Activated CD8-positive, alpha-beta memory T cell treated with anti-CD3 and anti-CD28 coated beads, Interleukin-2, amount 10 ng/mL, durations not matched to agents 7 days and 5 days (primary cell): ENCODE measurements at places on chromosomes 12 and 14. TPM values are rescaled to one million over a fixed set of nuclear protein-coding genes. Genes with fewer than 3 reads are reported as not detected.

The GZMH gene
- total RNA-seq, result 80.0 TPM

The INSM2 gene
- not detected for total RNA-seq

The BDKRB1 gene
- total RNA-seq, result not detected

The PPP4R4 gene
- total RNA-seq, result 0.68 TPM

The CLEC4D gene
- total RNA-seq, result not detected

The RNASE4 gene
- total RNA-seq, result 2.1 TPM

The SPX gene
- 0.40 TPM for total RNA-seq

The CD27 gene
- total RNA-seq, result 44.9 TPM

DNA sequence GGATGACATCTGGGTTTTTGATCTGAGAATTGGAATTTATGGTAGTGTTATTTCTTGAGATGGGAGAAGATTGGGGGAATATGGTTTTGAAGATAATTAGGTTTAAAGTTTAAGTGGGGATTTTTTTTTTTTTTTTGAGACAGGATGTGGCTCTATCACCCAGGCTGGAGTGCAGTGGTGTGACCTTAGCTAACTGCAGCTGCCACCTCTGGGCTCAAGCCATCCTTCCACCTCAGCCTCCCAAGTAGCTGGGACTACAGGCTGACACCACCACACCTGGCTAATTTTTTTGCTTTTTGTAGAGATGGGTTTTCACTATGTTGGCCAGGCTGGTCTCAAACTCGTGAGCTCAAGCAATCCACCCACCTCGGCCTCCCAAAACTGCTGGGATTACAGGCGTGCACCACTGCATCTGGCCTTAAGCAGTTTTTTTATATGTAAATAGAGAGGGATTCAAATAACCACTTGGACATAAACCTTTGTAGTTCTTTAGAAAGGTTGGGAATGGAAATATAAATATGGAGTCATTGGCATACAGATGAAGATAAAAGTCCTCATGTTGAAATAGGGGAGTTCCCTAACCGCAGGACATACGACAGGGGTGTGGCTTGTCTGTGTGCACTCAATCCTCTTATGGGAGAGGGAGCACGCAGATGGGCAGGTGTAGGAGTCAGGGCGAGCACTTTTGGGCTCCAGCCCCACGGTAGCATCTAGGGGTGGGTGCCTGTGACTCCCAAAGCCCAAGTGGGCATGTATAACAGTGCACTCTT is 4.7 kb downstream of the LIN52 start:
- DNase-seq, result peak; percentile 52

GRCh38 chr12:109910969-109911348 is 10.9 kb downstream of the TCHP start:
- no peak for DNase-seq

- no peak for DNase-seq
These were observed 38.5 kb downstream of the CCDC60 start for GRCh38 chr12:119373001-119373400.

GRCh38 chr14:26621364-26621763 is 23.5 kb upstream of the NOVA1 start:
- DNase-seq, result no peak

DNA sequence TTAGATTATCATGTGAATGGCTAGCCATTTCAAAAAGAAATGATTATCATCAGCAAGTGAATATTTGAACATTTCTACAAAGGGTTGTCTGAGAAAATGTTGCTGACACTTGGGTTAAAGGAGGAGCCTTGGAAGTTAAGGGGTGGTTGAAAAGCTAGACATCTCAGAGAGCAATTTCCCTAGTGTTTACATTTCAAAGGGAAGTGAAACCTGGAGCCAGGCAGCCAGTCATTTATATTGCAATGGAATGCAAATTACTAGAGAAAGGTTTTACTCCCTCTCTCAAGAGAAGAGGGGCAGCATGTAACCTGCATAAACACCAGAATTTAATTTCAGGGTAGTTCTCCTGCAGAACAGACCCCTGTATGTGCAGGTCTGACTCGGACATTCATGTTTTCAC is 279.0 kb downstream of the SLC16A7 start:
- DNase-seq, result no peak

DNA sequence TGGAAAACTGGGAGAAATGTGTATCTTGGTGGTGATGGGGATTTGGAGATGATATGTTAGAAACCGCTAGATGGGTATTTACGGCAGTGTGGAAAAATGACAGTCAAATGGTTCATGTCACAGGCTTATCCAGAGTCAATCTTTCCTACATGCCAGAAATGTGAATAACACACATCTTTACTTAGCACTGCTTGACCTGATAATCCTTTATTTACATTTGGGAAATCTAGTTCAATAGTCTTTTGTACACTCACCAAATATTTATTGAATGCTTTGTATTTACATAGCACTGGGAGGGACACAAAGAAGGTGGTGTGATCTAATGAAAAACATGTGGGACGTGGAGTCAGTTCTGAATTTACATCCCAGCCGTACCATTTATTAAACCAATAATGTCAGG is 208.2 kb downstream of the DIO2 start:
- no peak for DNase-seq

DNA sequence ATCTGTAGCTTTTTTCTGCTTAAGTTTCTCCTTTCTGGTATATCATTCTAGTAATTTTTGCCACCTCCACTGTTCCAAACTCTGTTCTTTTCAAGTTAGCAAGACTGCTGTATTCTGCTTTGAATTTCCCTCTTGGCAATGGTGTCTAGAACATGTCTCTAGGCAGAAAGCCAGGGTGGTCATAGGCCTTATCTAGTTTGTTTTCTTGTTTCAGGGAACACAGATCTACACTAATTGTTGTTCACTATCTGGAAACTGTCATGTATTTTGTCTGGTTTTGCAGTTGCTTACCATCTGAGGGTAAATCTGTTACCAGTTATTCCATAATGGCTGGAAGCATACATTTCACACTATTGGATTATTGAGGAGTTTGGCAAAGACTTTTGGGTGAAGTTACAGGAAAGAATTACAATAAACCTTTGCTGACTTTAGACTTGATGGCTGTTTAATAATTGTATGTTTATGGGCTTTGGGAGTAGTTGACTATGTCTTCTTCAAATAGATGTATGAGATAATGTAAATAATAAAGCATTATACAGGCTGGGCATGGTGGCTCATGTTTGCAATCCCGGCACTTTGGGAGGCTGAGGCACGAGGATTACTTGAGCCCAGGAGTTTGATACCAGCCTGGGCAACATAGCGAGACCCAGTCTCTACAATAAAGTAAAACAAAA is 41.4 kb downstream of the FUT8 start:
- no peak for DNase-seq

- DNase-seq, result peak; percentile 89
These were observed at the start of gene ENO2 for GRCh38 chr12:6914246-6914946. ENO2 (plus strand) TSS chr12:6914580; CDS start chr12:6915833, 1,253 bp downstream.

DNA sequence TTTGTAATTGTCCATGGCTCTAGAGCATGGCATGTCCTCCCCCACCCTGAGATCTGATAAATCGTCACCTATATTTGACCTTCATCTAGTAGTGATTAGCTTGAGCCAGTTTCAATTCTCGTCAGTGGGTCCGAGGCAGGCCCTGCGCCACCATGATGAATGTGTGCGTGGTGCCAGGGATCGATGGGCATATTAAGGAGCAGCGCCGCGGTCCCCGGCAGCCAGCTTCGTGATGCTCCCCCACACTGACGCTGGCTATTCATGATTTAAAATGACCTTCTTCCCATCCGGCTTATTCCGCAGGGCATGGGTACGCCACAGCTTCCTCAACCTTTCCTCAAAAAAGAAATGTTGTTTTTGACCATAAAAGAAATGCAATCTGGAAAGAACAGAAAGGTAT is 68.0 kb downstream of the SLC25A47 start:
- DNase-seq, result no peak

GRCh38 chr14:103606963-103607668 is 21.9 kb upstream of the KLC1 start:
- peak; percentile 89 for DNase-seq

DNA sequence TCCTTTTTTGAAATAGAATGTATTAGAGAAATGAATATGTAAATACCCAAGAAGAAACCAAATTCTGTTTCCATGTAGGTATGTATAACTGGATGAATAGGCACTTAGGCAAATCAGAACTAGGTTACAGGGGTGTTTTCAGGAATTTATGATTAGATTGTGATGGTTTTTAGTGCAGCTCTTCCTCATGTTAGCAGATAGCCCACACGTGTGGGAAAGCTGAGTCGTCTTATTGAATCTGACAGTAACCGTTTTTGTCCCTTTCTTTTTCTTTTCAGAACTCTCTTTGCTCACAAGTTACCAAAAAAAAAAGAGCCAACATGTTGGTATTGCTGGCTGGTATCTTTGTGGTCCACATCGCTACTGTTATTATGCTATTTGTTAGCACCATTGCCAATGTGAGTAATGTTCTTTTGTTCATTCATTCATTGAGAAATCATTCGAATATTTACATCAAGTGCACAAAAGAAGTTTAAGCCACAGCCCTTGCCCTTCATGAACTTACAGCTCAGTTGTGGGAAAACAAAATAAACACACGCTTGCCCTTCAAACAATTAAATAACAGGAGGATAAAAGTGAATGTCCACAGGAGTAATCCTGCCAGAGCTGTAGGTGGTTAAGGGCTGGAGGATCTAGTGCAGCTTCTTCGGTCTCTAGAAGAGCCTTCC is 14.8 kb downstream of the EMP1 start:
- DNase-seq, result no peak

- no peak for DNase-seq
These were observed 93.3 kb upstream of the MAP1LC3B2 start for GRCh38 chr12:116465856-116466255.

DNA sequence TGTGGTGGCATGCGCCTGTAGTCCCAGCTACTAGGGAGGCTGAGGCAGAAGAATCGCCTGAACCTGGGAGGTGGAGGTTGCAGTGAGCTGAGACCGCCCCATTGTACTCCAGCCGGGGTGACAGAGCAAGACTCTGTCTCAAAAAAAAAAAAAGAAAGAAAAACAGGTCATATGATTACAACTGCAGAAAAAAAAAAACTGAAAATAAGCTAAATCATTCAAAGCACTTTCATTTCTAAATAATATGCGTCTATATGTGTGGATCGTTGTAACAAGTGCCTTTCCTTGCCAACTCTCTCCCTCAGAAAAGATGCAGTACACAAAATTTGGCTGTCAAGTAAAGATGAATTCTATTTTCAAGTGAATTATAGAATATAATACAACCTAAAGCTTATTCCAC is 42.4 kb downstream of the ATXN2 start:
- no peak for DNase-seq

DNA sequence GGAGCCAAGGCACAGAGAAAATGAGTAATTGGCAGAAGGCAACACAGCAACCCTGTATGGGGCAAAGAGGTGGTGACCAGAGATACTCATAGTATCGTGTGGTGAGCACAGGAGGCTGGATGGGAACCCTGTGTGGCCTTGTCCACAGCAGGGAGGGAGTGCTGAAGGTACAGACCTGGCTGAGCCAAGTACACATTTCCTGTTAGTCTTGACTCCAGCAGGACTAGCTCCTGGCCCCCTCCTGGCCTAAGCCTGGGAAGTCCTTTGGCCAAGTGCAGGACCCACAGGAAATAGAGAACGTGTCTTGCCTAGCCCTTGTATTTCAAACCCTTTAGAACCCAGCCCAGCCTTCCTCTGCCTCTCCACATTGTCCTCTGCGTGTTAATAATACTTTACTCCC is 289.8 kb upstream of the PWP1 start:
- DNase-seq, result no peak

DNA sequence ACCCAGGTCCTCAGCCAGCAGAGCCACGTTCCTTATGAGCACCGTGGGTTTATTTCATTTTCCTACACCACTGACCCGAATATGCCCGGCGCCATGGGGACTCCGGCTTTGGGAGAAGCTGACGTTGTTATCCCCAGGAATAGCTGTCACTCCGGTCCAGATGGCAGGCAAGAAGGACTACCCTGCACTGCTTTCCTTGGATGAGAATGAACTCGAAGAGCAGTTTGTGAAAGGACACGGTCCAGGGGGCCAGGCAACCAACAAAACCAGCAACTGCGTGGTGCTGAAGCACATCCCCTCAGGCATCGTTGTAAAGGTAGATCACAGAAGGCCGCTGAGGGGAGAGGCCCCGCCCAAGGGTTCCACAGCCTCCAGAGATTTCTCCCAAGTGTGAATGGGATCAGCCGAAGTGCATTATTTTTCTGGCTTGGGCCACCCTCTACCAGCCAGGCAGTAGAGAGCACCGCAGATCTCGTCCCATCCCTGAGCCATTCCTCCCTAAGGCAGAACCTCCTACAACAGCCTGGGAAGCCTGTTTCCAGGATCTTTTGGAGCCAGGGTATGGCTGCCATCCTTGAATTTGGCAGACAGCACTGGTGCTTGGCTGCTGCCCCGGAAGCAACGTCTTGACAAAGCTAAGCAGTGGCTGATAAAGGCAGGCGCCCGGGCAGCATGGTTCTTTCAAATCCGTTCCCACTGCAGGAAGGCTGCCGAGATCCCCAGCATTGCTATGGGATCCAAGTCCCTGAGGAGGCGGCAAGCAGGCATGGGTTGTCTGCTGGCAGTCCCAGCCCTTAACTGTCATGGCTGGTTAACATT is 17.8 kb downstream of the CDK2AP1 start:
- no peak for DNase-seq

GRCh38 chr12:27771481-27772327 is 8.3 kb upstream of the KLHL42 start:
- no peak for DNase-seq

DNA sequence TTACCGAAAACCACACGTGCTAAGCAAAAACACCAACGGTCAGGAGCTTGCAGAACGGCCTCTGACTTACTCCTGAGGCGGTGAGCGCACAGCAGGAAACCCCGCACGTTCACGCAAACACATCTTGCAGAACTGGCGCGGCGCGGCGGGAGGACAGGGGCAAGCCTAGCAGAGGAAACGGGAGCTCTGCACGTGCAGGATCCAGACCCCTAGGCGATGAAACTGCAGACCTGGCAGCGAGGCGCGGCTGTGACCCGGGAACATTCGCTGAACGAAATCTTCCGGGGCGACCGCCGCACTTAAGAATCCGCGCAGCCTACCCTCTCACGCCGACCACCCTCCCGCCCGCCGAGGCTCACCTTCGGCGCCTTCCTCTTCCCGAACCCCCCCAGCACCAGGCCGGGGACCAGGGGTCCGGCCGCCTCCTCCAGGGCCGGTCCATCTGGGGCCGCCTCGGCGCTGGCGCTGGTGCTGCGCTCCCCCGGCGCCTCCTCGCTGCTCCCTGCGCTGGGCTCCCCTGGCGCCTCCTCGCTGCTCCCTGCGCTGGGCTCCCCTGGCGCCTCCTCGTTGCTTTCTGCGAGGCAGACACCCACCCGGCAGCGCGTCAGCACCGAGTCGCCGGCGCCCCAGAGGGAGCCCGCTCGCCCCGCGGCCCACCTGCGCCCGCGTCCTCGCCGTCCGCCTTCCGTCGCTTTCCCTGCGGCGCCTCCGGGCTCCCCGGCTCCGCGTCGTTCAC is 615 bp downstream of the DDX51 start:
- DNase-seq, result no peak

- DNase-seq, result no peak
These were observed 38.6 kb upstream of the YY1 start for GRCh38 chr14:100200311-100200710.

- no peak for DNase-seq
These were observed 369.0 kb downstream of the ATP23 start for GRCh38 chr12:58310368-58310767.

DNA sequence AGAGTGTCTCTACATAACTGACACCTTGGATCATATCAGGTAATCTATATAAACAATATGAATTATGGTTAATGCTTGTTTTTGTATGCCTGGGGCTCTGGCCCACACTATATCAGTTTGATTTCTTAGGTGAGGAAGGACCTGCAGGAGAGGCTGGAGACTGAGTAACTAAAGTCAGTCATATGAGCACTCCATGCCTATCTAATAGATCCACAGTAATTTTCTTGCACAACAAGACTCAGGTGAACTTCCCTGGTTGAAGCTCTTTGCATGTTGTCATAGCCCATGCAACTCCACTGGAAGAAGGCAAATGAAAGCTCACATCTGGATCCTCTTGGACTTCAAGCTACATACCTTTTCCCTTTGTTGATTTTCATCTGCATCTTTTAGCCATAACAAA is 62.3 kb downstream of the CDK17 start:
- no peak for DNase-seq
